ENCODE measurements at places on chromosomes 7 and 10.

DNA sequence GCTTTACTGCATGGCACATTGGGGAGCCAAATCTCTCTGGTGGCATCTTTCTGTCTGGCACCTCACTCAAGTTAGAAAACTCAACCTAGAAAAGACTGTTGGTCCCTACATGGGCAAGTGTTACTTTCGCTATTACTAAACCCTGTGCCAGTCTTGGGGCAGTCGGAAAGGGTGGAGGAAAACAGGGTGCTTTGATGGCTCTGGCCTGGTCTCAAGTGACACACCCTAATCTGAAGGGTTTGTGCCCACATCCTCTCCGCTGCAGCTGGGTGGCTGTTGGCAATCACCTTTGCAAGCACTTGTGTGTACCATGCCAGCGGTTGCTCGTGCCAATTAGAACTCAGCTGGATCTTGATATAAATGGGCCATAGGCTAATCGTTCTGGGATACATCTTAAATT is 159.8 kb upstream of the ITGB1 start:
- no peak for DNase-seq

DNA sequence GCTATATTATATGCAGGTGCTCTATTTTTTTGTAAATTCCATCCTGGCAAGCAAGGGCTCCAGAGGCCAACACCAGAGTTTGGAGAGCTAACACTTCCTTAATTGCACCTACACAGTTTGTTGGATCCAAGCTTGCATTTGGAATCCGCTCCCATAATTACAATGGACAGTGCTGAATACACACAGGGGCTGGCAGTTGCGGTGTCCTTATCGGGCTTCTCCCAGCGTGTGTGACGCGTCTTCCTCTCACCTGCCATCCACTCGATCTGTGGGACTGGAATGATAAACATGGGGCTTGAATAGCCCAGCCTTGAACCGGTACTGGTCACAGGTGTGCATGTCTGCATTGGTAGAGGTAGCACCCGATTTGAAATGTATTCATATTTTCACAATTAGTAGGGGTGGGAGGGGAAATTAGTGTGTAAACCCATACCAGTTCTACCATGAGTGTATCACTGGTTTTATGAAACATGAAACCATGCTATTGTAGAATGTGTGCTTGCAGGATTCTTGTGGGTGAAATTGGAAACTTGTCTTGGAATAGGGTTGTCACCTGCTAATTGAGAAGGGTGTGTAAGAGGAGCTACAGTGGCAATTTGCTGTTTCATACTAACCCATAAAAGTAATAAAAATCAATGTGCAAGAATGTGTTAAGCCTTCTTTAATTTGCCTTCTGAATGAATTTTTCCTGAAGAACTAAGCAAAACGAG is 316.5 kb downstream of the WDR11 start:
- no peak for DNase-seq

DNA sequence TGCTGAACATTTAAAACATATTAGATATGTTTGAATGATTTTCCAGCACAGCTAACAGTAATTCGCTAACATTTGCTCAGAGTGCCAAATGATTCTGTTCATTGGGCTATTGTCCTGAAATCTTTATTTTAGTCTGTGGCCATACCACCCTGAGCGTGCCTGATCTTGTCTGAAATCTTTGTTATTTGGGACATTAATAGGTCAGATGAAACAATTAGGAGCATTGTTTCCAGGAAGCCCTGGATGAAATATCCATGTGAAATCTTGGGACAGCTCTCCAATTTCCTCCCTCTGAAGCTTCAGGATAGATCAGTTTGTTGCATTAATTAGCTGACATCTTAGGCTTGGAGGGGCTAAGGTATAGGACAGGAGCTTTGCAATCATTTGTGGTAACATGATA is 512.0 kb downstream of the KIF20B start:
- DNase-seq: no peak

DNA sequence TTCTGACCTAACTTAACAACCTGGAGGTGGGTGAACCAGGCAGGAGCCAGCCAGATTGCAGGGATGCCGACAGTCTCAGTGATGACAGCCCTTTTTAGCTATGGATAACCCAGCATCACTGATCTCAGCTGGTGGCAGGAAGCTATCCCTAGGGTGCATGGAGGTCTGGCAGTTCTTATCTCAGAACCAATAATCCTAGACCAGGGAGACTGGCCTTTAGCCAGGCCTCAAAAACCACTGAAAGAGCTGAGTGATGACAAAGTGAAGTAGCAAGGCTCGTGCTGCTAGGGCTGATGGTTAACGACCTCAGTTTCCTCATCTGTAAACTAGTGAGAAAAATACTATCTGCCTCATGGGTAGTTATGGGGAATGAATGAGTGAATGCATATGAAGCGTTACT is 112.5 kb downstream of the RALA start:
- no peak for DNase-seq

- DNase-seq: no peak
Observed at GRCh38 chr10:51377932-51378599, 303.8 kb downstream of the PRKG1 start.

DNA sequence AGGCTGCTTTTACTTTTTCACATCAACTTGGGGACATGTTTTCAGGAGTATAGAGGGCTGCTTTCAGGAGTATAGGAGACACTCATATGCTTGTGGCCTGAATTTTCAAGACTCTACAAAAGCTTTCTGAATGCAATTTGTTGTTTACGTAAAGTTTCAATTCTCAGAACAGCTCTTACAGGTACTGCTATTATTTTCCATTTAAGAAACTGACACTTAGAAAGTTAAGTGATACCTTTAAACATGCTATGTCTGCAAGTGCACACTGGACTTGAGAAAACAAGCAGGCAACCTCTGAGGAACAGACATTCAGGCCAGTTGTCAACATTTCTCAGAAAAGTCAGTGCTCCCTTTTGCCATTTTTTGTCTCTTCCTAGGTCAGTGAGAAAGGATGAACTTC is 70.0 kb upstream of the PHYHIPL start:
- no peak for DNase-seq

GRCh38 chr10:83886871-83887270 is 252.4 kb upstream of the GHITM start:
- DNase-seq: no peak

DNA sequence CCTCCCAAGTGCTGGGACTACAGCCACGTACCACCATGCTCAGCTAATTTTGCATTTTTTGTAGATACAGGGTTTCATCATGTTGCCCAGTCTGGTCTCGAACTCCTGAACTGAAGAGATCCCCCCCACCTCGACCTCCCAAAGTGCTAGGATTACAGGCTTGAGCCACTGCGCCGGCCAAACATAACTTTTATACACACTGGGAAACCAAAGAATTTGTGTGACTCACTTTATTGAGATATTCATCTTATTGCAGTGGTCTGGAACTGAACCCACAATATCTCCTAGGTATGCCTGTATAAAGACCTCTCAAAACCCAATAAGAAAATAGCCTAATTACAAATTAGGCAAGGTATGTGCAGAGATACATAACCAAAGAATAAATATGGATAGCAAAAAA is 182.6 kb upstream of the FEZF1 start:
- no peak for DNase-seq

DNA sequence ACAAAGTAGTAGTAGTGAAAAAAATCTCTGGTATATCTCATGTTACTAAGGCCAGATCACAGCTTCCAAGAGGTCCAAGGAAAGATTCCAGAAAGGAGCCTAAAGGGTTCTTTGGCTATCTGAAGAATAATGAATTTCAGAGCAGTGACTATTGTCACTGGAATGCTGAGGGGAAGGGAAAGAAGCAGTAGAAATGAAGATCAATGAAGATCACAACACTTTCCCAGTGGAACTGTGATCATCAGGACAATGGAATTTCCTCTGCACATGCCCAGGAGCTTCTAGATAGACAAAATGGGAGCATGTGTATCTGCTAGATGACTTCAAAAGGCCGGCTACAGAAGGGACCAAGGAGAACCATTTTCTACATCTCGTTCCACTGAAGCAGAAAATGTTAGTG is 219.5 kb upstream of the PHYHIPL start:
- DNase-seq: no peak

DNA sequence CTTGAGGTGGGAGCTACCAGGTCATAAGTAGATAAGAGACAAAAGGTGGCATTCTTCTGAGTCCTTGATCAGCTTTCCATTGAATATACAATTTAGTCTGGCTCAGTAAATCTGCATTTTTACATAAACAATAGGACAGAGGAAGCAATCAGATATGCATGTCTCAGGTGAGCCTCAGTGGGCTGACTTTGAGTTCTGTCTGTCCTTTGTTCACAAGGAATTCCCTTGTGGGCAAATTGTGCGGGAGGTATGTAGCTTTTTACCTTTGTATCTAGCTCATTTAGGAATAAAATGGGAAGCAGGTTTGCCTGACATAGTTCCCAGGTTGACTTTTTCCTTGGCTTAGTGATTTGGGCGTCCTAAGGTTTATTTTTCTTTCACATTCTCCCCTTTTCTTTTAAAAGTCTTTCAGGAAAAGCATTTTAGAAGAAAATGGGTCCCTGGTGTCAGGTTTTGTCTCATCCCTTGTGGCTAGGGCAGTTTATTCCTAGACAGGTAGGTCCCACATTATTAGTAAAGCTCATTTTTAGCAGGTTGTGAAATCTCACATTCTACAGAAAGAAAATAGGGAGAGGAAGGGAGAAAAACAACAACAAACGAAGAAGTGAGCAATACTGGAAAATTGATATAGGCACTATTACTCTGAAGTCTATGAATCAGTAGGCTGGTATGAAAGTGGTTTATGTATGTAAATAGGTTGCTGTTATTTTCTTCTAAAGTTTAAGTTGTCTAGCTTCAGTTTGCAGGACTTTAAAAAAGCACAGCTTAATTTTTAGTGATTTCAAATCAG is 16.5 kb downstream of the SPAM1 start:
- no peak for DNase-seq

DNA sequence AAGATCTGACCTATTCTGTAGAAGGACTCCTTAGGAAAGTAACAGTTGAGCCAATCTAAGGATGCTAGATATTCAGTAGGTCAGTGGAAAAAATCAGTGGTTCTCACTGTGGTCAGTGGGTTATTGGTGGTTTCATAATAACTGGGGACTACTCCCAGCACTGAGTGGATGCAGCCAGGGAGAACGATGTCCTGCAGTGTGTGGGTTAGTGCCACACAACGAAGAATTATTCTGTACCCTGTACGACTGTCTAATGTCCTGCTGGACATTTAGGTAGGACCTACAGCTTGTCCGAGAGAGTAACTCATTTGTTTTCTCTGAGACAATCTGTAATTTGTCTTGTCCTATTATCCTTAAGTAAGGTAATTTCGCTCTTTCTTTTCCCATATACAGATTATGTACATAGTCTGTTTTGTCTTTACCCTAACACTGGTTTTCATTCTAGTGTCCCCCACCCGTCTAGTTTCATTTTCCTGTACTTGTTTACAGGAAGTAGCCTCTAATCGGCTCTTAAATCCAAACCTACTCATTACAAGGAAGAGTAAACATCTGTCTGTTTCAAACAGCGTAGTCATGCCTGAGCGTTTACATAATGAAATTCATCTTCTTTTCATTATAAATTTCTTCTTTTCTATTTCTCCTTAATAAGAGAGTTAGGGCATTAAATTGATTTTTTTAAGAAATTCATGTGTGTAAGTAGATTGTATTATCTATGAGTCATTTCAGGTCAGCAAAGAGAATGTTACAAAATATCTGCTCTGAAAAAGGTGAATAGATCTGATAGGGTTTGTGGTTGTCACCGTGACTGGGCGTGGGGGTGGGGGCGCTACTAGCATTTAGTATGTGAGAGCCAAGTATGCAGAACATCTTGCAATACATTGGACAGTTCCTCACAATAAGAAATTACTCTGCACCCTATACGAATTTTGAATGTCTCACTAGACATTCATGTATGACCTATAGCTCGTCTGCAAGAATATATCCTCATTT is 8.3 kb upstream of the ZC3HAV1L start:
- peak; percentile 67 for DNase-seq

GRCh38 chr10:110577056-110577455 is 9.6 kb downstream of the SMC3 start:
- no peak for DNase-seq

DNA sequence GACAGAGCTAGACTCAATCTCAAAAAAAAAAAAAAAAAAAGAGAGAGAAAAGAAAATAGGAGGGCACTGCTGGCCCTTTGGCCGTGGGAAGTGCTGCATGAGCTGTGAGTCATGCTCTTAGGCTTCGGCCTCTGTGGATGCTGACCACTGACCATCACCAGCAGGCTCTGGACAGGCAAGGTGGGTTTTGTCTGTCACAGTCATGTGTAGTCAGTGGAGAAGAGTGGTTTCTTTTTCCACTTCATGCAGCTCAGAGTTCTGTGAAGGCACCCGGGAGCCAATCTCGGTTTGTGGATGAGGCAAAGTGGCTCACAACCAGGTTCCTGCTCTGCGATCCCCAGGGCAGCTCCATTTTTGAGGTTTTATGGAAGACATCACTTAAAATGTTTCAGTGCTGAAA is 58.1 kb downstream of the PRTFDC1 start:
- no peak for DNase-seq

GRCh38 chr7:22397981-22398380 is 41.0 kb upstream of the RAPGEF5 start:
- no peak for DNase-seq

- DNase-seq: no peak
Observed at GRCh38 chr7:4189131-4189570, 492.9 kb upstream of the FOXK1 start.

DNA sequence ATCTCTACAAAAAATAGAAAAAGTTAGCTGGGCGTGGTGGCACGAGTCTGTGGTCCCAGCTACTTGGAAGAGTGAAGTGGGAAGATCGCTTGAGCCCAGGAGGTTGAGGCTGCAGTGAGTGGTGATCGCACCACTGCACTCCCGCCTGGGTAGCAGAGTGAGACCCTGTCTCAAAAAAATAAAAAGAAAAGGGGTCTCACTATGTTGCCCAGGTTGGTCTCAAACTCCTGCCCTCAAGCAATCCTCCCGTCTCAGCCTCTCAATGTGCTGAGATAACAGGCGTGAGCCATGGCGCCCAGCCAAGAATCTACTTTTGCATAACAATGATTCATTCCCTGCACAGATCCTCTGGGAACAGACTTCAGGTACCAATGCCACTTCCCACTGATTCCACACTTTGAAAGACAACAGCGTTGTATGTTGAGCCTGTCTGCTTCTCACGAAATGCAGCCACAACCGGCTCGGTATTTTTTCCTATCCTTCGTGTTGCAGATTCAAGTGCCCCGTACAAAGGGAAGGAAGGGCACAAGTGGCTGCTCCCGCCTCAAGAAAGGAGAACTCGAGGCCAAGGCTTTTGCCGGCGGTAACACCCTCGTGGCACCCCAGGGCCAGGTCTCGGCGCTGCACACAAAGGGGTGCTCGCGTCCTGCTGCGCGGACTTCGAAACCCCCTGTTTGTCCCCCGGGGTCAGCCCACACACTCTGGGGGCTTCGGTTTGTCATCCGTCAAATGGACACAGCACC is 745 bp downstream of the DAGLB start:
- no peak for DNase-seq

DNA sequence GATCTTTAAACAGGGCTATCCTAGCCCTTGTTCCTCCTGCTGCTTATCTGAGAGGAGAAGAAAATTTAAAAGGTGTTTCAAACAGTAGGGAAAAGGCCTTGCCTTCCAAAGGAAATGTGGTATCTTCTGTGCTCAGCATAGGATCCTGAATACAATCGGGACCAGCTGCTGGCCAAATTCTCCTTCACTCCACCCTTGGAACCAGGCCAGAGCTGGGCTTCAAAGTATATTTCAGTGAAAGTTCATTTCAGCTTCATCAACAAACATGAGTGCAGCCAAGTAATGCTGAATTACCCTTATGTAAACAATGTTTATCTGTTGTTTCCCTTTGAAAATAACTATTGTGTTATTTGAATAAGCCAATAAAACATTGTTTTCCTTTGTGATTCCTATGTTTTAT is 146.5 kb upstream of the MEOX2 start:
- DNase-seq: no peak

GRCh38 chr7:46071601-46072000 is 150.5 kb upstream of the IGFBP3 start:
- DNase-seq: no peak

All from activated CD8-positive, alpha-beta memory T cell treated with anti-CD3 and anti-CD28 coated beads for 4 hours (primary cell).